ENCODE measurements at places on chromosomes 6 and 20.

GRCh38 chr6:119243657-119244056 lies 105.9 kb downstream of the MAN1A1 start:
- DNase-seq, result no peak

GRCh38 chr6:169558774-169559441 lies 142.9 kb downstream of the WDR27 start:
- DNase-seq, result no peak

DNA sequence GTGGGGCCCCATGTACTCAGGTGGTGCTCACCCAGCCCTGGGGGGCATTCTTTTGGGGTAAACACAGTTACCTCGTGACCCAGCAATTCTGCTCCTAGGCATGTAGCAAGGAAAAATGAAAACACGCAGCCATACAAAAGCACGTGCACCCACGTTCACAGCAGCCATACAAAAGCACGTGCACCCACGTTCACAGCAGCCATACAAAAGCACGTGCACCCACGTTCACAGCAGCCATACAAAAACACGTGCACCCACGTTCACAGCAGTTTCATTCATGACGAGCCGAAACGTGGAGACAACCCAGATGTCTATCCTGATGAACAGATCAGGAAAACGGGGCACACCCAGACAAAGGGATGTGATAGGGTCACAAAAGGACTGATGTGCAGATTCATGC lies 57.1 kb downstream of the YTHDF1 start:
- DNase-seq, result no peak

- no peak for DNase-seq
These were observed 38.0 kb upstream of the NR2E1 start for GRCh38 chr6:108127826-108128225.

GRCh38 chr6:112342511-112342910 lies 4.6 kb upstream of the RFPL4B start:
- DNase-seq, result no peak

DNA sequence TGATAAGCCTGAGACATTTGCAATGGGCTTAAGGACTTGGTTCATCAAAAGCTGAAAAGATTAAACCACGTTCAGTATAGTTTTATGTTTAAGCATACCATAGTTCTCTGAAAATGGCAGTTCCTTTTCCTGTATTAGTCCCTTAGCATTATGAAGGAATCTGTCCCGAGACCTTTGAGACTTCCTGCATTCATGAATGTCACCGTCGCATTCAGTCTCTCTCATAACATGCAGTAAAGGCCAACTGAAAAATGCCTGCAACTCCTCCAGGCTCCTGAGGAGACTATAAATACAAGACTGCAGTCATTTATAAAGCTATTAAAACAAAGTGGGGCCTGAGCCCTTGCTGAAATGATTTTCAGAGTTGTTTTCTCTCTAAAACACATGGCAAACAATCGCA lies 129.1 kb downstream of the SYCP2 start:
- no peak for DNase-seq

DNA sequence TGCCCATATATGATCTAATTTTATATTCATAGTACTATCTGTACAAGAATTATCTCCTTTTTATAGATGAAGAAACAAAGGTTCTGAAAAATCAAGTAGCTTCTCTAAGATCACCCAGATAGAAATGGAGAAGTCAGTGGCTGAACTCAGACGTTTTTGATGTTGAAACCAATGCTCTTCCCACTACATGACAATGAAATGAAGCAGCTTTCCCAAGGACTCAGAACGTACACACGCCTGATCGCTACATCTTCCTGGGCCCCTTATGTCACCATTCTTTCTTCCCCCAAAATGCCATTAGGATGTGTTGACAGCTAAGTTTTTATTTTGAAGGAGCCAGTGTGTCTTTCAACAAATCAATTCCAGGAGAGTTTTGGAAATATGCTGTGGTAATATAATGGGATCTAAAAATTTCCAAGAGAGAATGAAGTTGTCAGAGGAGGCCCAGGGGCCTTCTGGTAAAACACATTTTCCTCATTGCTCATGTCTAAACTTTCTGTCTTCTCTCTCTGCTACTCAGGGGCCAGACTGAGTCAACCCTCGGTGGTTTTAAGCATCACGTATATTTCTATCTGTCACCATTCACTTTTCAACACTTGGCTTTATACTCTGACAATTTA lies 98.1 kb upstream of the COL21A1 start:
- DNase-seq, result no peak

DNA sequence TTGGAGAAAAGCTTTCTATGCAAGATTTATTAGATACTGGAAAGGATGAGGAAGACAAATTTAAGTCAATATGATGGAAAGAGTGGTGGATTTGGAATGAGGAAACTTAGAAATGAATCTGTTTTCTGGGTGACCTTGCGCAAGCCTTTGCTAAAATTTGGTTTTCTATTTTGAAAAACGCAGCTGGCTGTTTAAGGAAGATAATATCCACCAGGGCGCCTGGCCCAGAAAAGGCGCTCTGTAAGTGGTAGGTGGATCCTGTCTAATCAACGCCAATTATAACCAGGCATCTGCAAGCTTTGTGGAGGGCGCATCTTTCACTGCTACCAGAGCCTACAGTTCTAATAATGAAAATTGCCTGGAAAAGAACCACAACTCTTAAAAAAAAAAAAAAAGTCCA lies 398 bp upstream of the SPATS1 start:
- no peak for DNase-seq

GRCh38 chr6:8084586-8084985 lies 17.8 kb downstream of the EEF1E1 start:
- DNase-seq, result no peak

GRCh38 chr20:33732166-33732970 lies 572 bp downstream of the ZNF341 start:
- DNase-seq, result peak; percentile 79

- DNase-seq, result no peak
These were observed 7.3 kb downstream of the THEMIS start for GRCh38 chr6:127893541-127893940.

DNA sequence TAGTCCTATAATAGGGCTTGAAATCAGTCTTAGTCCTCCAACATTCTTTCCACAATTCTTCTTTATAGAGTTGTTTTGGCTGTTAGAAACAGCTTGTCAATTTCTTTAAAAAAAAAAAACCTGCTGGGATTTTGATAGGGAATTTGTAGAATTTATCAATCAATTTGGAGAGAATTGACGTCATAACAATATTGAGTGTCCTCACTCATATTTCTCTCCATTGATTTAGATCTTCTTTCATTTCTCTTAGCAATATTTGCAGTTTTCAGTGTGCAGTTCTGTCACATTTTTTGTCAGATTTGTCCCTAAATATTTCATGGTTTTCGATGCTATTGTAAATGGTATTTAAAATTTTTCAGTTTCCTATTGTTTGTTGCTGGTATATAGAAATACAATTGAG lies 5.3 kb upstream of the LINC00237 start:
- DNase-seq, result no peak

DNA sequence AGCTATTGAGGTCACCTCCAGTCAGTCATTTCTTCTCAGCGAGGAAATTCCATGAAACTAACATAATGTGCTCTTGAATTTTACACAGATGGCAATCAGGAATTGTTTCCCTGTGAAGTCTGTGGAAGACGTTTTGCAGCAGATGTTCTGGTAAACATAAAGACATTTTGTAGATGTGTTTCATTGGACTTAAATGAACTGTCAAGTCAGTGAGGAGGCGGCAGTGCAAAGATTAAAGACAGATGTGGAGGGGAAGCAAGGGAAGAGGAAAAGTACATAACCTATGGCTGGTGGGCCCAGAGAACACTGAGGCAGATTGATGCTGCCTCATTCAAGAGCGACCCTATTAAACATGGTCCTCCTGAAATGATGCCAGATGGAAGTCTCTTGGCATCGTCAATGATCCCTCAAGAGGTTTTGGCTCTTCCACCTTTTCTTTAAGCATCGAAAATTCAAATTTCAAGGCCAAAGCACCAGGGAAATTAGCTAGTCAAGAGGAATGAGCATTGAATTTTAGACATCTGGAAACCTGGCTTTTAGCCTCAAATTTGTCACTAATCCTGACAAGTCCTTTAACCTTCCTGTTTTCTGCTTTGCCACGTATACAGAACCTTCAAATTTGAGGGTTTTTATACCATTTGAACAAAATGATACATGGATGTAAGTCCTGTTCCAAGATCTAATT lies 20.1 kb downstream of the ZC2HC1B start:
- no peak for DNase-seq

DNA sequence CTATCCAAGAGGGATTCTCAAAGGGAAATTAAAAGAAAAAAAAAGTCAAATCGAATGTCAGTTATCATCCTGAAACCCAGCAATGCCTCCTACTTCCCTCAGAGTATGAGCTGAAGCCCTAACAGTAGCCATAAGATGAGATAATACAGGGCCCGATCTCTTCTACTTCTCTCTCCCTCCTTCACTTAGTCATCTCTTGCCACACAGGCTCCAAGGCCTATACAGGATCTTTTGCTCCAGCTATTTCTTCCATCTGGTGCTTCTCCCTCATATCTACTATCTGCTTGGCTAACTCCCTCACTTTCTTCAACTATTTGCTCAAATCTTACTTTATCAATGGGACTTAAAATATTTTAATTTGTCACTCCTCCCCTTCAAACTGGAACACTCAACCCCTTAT lies 215.3 kb downstream of the RNGTT start:
- no peak for DNase-seq

DNA sequence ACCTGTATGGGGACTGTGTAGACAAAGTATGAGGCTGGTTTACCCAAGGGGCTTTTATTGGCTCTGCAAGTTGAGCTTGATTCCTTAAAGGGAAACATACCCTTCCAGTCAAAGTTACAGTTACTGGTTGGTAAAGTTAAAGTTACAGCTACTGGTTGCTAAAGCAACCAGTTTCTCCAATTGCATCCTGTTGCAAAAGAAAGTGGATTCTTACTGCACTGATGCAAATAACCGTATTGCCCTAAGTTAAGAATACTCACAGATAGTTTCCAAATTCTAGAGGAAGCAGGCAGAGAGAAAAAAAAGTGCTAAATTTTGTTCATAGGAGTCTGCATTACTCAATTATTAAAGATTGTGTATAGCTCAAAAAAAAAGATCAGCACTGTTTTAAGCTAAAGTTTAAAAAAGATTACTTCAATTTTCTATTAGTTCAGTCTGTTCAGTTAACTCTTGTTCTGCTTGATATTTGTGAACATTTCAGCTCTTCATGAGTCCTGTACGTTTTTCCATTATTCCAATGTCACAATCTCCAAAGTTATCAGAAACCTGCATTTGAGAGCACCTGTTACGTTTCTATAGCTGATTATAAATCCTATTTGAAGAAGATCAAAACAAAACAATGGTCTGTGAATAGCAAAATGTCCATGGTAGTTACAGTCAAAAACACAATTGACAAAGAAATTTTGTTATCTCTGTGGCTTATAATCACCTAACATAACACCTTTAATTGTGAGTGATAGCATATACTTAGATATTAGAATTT lies 8.6 kb upstream of the IL22RA2 start:
- DNase-seq, result no peak

DNA sequence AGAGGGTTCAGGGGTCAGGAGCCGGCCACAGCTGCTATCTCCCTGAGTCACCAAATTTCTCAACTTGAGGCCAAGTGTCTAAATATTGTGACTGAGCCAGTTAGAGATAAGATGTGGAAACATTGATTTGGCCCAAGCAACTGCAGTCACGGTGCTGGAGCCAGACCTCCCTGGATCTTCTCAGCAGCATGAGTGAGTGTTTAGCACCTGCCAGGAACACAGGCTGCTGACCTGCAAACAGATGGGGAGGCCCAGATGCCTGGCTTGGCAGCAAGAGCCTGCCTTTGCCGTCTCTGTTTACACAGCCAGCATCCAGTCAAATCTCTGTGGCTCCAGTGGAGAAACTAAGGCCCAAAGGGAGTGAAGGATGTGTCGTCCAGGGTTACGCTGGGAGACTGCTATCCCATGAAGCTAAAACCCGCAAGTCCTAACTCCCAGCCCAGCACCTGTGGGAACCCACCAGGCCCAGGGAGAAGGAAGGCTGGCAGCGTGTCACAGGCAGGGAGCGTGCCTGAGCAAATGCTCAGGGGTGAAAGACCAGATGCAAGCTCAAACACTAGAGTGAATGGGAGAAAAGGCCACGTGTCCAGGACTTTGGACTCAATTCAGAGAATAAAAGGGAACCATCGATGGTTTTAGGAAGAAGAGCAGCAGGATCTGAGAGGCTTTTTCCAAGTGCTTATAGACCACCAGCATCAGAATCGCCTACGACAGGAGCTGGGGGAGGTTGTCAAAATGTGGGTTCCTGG lies 15.9 kb upstream of the PTGIS start:
- DNase-seq, result no peak

- no peak for DNase-seq
These were observed 23.9 kb upstream of the TOP1 start for GRCh38 chr20:41004531-41005360.

DNA sequence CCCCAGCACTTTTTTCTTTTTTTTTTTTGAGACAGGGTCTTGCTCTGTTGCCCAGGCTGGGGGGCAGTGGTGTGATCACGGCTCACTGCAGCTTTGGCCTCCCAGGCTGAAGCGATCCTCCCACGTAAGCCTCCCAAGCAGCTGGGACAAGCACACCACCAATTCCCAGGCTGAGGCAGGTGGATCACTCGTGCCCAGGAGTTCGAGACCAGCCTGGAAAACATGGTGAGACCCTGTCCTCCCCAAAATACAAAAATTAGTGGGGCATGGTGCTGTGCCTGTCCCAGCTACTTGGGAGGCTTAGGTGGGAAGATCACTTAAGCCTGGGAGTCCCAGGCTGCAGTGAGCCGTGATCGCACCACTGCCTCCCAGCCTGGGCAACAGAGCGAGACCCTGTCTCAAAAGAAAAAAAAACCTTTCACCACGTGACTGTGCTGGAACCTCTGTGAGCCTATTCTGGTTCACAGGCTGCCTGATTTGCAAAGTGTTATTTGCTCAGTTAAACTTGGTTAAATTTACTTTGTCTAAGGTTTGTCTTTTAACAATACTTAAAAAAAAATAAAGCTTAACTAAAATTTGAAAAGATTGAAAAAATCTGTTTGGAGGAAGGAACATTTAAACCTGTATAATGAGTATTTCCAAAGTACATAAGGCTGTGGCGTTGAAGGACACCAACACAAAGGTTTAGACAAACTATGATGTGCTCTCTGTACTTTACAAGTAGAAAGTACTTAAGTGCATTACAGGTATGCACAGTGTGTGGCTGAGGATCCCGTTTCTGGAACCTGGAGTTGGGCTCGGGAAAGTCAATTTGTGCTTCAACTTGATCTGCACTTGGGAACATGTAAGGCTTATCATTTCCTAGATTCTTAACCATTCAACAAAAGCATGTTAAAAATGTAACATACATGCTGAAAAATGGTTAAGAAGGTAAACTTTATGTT lies 55.0 kb downstream of the PPP1R3G start:
- DNase-seq, result no peak

DNA sequence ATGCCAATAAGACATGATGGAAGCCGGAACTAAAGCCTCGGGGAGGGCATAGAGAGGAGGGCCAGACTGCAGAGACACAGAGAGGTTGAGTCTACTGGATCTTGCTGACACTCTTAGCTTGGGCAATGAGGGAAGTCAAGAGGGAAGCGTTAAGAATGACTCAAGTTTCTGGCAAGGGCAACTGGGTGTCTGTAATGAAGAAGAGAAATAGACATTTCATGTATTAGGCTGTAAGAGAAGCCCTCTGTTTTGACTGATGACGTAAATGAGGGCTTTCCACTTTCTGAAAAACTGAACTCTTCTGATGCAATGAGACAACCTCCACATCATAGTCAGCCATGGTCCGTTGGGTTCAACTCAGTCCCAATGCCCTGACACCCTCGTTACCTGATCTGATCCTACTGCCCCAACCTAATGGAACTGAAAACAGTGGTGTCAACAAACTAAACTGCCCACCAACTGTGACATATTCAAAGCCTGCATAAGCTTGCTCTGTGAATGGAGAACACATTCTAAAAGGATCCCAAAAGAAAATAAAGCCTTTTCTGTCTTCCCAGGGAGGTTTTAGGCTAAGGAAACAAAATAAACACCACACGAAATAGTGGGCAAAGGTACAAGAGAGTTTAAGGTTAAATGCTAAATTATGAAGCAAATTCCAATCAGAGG lies 45.8 kb upstream of the PNRC1 start:
- no peak for DNase-seq
